ENCODE measurements at places on chromosomes 13 and 19.

DNA sequence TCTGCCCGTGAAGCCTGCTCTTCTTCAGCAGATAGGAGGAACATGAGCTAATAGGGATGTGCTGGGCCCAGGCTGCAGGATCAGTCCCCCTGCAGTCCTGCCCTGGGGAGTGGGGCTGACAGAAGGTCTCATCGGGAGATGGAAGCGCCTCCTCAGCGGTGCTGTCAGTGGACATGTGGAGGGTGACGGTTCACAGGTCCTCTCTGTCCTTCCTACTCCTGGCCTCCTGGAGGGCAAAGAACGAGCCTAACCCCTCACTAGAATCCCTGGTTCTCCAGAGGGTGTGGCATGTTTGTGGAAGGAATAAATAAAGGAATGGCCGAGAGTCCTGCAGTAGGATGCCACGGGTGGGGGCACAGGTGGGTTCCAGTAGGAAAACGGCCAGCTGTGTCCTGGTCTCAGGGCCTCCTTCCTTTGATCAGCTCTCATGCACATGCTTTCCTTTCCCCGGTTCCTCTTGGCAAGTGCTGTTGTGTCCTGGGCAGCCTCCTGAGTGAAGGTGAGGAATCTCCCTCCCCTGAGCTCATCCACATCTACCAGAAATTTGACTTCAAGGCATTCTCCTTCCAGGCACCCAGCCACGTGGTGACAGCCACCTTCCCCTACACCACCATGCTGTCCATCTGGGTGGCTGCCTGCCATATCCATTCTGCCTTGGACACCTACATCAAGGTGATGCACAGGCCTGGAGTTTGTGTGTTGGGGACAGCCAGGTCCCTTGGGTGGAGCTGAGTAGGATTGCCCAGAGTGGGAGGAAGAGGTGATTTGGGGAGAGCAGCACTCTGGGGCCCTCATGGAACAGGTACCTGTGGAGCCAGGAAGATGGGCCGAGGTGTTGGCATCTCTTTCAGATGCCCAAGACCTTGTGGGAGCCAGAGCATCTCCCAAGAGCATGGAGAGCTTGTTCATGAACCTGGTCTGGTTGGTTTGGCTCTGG lies 28.6 kb upstream of the ZNF492 start:
- no peak for DNase-seq

DNA sequence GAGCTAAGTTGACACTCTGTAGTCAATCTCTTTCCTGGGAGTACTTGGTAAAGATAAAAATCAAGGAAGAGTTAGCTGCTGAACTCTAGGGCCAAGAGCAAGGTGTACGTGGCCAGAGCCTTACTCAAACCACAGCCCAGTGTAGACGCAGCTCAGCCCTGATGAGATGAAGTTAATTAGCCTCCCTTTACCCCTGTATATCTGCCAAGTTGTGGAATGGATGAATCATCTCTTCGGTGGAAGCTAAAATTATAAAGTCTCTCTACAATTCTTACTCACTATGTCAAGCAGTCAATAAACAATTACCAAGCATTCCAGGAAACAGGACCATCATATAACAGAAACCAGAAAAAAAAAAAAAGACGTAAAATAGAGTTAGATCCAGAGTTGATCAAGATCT lies 146.9 kb upstream of the UFM1 start:
- DNase-seq = peak; percentile 75

GRCh38 chr13:90866006-90866405 lies 481.5 kb upstream of the MIR17HG start:
- DNase-seq = no peak

DNA sequence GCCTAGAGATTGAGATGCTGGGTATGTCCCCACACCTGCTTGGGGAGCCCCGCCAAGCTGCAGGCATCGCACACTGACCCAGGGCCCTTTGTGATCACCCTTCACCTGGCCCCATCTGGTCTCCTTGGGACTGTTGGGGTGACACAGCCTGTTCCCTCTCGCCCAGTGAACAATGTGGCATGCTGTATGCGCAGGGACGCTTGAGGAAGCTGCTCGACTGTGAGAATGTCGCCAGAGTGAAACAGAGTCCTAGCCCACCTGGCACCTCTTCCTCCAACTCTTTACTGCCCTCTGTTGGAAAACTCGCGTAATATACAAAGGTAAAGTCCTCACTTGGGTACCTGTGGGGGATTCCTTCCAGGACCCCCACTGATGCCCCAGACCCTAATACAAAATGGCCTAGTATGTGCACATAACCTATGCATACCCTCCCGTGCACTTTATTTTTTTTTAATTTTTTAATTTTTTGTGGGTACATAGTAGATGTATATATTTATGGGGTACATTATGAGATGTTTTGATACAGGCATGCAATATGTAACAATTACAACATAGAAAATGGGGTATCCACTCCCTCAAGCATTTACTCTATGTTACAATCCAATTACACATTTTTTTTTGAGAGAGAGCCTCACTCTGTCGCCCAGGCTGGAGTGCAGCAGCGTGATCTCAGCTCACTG lies 9.0 kb downstream of the BLOC1S3 start:
- DNase-seq = peak; percentile 62

DNA sequence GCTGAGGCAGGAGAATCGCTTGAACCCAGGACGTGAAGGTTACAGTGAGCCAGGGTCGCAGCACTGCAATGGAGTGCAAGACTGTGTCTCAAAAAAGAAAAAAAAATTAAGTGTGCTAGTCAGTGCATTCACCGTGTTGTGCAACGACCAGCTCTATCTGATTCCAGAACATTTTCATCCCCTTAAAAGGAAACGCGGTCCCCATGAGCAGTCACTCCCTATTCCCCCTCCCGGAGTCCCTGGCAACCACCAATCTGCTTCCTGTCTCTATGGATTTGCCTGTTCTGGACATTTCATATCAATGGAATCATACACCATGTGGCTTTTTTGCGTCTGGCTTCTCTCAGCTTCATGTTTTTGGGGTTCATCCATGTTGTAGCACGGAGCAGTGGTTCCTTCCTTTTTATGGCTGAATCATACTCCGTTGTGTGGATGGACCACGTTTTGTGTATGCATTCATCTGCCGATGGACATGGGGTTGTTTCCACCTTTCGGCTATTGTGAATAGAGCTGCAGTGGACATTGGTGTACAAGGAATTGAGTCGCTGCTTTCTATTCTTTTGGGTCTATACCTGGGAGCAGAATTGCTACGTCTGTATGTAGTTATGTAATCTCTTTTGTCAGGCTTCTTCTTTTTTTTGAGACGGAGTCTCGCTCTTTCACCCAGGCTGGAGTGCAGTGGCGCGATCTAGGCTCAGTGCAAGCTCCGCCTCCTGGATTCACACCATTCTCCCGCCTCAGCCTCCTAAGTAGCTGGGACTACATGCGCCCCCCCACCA lies 19.8 kb downstream of the MYO9B start:
- no peak for DNase-seq

DNA sequence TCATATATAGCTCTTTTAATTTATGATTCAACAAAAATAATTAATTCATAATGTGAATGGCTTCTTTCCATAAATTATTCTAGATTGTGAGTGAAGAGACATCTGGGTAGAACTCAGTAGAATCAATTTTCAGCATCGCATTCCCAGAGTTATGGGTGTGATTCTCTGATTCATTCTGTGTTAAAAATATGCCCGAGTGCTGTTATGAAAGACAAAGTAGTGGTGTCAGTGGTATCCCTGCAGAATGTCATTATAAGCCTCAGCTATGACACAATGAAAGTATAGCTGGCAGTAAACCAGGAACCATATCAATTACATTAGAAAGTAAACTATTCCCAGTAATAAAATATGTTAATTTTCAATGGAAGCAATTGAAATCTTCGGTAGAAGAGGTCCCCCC lies 480.5 kb upstream of the SLITRK1 start:
- DNase-seq = no peak

DNA sequence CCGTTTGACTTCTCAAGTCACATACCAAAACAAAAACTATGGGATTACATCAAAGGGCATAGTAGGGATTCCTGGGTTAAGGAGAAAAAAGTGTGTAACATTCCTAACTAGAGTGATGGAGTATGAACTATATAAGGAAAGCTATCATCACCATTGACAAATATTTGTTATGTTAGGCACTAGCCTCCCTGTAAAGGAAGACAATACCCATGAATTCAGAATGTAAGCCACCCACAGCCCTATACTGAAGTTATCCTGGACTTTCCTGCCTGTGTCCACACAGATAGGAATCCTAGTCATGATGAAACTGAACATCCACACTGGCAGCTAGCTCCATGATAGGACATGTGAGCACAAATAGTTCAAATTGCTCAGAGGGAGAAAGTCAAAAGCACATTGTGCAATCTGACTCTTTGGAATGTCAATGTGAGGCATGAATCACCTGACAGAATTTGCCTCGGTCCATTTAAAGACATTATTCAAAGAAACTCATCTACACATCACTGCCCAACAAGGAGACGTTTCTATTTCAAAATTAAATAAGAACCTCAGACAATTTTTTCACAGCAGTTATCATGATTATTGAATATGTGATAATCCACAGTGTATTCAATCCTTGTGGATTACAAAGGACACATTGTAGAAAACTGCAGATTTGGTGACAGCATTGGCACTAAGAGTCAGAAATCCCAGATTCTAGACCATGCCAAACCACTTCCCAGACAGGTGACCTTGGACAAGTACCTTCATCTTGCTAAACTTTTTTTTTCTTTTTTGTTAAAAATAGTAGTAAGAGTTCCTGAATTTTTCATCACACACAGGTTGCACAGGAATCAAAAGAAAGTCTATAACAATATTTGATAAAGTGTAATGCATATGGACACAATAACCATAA lies 529.3 kb downstream of the IRS2 start:
- peak; percentile 99 for DNase-seq

DNA sequence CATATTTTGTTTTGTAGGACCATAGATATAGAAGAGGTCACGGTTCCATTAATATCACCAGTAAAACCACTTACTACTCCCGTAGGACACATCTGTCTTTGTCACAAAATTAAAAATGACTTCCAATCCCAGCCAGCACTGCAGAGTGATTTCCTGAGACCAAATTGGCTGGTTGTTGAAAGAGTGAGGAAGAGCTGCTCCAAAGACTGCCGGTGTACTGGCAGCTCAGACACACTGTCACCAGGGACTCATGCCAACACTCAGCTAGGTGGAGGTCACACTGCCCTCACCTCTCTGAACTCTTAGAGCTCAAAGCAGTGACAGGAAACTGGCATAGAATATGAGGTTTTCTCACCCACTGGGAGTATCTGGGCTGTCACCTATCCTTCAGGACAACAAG lies 52.1 kb downstream of the FLT1 start:
- DNase-seq = no peak

DNA sequence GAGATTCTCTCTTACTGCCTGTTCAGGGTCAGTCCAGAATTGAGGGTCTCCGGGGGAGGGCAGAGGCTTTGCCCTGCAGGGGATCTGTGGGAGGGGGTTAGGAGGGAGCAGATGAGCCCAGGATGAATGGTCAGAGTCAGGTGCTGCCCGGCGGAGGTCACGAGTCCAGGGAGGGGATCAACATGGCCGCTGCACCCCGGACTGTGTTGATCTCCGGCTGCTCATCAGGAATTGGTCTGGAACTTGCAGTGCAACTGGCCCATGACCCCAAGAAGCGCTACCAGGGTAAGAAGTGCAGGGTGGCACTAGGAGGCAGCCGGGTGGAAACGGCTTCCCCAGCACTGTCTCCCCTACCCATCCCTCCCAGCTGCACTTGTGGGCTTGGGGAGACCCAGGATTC lies at the start of gene RDH8:
RDH8 (plus strand) TSS at position 168 of the 400 bp plus-strand sequence; CDS start at position 183, 15 bp downstream.
- DNase-seq = no peak

- peak; percentile 93 for DNase-seq
Measured at GRCh38 chr19:11152318-11153062, 3.1 kb downstream of the SPC24 start.

GRCh38 chr13:49810567-49811526 lies 18.4 kb upstream of the KPNA3 start:
- peak; percentile 68 for DNase-seq

GRCh38 chr19:5519076-5519475 lies 48.7 kb downstream of the TINCR start:
- no peak for DNase-seq

DNA sequence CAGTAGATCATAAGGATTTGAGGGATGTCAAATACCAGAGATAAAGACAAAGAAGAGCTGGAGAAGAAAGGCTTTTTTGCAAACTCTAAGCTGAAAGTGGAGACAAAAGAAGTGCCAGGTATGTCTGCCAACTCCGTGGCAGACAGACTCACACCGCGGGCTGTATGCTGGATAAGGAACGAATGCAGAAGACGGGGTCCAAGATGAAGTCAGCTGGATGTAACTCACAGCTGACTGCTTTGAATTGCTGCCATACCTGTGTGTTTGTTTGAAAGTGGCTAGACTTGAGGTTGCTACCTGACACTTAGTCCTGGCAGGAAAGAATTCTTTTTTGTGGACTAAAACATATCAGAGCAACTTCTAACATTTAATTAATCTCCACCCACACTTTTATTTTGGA lies 398.8 kb downstream of the DLEU7 start:
- no peak for DNase-seq

GRCh38 chr19:7658219-7658686 lies 10.6 kb upstream of the RETN start:
- no peak for DNase-seq

- DNase-seq = no peak
Measured at GRCh38 chr13:75506018-75506417, 24.0 kb upstream of the TBC1D4 start.

GRCh38 chr19:1651568-1652291 lies 685 bp downstream of the TCF3 start:
- DNase-seq = peak; percentile 45

GRCh38 chr19:40363069-40363468 lies 14.6 kb downstream of the PLD3 start:
- no peak for DNase-seq

- DNase-seq = peak; percentile 78
Measured at GRCh38 chr19:49473868-49474541, at the start of gene FLT3LG. TSS of gene FLT3LG (plus strand) at chr19:49474215. CDS start at chr19:49474640, 425 bp downstream.

- no peak for DNase-seq
Measured at GRCh38 chr19:408902-409515, at the start of gene C2CD4C. TSS of gene C2CD4C (minus strand) at chr19:409147. CDS start at chr19:408361, 786 bp downstream.

DNA sequence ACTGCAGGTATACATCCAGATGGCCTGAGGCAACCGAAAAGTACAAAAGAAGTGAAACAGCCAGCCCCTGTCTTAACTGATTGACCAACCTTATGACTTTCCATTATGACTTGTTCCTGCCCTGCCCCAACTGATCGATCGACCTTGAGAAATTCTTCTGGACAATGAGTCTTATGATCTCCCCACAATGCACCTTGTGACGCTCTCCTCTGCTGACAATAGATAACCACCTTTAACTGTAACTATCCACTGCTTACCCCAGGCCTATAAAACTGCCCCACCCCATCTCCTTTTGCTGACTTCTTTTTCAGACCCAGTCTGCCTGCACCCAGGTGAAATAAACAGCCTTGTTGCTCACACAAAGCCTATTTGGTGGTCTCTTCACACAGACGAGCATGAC lies 11.2 kb downstream of the ZNF83 start:
- DNase-seq = no peak

GRCh38 chr19:54266133-54266532 lies 9.1 kb upstream of the LILRB5 start:
- peak; percentile 82 for DNase-seq

GRCh38 chr19:33235269-33235995 lies 9.8 kb upstream of the SLC7A10 start:
- peak; percentile 80 for DNase-seq

- DNase-seq = no peak
Measured at GRCh38 chr19:10132905-10133304, 13.2 kb upstream of the EIF3G start.

Data from MCF 10A (cell line).